ENCODE measurements at places on chromosomes 2 and 18.

DNA sequence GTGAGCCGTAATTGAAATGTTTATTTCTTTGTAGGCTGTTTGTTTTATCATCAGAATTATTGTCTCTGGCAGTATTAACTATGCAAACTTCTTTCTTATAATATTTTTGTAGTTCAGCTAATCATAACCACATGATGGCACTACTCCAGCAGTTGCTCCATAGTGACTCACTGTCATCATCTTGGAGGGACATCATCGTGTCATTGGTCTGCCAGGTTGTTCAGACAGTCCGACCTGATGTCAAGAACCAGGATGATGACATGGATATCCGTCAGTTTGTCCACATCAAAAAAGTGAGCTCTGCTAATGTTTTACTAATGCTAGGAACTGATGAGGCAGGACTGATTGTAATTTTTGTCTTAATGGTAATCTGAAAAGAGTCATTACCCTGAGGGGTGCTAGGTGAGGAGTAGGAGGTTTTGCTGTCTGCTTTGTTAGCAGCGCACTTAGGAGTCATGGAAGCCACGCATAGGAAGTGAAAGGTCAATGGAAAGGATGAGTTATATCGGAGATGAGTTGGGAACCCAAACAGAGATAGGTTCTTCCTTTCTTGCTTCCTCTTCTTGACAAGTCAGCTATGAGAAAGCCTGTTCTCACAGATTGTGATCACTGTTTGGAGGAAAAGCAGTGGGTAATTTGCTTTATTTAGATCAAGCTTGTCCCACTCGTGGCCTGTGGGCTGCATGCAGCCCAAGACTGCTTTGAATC lies 49.2 kb downstream of the PIKFYVE start:
- no peak for DNase-seq

DNA sequence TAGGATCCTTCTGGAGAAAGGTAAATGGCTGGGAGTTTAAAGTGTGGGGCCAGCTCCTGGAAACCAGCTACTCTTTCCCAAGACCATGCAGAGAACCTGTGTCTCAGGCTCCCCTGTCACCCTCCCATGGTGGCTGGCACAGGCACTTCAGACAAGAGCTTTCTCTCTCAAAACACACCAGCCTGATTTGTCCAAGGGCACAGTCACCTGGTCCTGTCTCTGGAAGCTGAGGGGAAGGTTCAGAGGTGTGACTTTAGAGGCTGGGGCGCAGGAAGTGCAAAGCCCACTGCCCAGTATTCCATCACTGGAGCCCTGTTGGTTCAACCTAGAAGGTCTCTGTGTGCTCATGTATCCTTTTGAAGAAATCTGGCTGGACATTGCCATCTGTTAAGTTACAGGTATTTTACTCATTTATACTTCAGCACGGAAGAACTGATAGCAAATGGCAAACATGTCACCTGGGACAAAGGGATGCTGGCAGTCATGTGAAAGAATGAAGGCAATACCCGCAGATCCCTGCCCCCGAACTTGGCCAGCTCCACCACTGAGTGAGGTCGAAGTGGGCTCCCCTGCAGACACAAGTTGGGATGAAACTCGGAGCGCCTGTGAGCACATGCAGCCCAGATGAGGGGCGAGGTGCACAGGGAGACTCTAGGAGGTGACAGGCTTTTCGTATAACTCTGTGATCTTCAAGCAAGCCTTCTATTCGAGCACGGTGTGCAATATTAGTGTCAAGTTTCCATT lies 96.9 kb upstream of the MGAT4A start:
- no peak for DNase-seq

- DNase-seq, result no peak
Measured at GRCh38 chr2:222989431-222989830, 62.6 kb upstream of the KCNE4 start.

- no peak for DNase-seq
Measured at GRCh38 chr2:71277147-71277475, 50.2 kb upstream of the PAIP2B start.

- no peak for DNase-seq
Measured at GRCh38 chr2:2797797-2798196, 466.7 kb upstream of the MYT1L start.

GRCh38 chr2:7824211-7824610 lies 857.6 kb upstream of the ID2 start:
- DNase-seq, result no peak

DNA sequence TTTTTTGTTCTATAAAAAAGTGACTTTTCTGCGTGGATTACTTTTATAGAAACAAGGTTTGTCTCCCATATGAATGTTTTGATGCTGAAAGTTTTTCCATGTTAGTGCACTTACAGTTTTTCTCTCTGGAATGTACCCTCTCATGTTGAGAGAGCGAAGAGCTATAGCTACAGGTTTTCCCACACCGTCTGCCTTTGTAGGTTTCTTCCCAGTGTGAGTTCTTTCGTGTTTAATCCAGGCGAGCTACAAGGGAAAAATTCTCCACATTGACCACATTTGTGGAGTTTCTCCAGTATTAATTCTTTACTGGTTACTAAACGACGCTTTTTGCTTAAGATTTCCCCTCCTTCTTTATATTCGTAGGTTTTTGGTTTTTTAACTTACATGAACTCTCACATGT lies 85.1 kb downstream of the ACSL3 start:
- no peak for DNase-seq

GRCh38 chr2:66957677-66958076 lies 439.5 kb upstream of the ETAA1 start:
- DNase-seq, result no peak

DNA sequence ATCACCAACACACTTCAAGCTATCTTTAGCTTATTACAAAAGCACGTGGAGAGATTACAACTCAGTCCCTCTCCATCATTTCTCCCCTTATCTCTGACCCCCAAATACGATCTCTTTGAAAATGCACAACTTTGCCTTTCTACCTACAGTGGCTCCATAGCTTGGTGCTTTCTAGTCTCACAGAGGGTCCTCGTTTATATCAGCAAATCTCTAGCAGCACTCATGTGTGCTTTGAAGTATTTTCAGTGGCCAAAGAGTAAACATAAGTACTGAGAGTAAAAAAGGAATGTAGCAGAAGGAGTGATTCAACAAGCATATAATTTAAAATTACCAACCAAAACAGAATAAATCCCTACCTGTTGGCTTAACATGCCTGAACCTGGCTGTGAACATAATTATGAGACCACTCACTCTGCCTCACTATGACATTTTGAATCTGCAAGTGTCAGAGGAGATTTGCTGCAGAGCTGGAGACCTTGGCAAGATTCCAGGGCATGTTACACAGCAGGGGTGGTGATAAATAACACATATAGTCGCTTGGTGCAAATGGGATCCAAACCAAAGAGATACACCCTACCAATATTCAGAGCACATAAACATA lies 54.6 kb downstream of the LAMA3 start:
- DNase-seq, result no peak

DNA sequence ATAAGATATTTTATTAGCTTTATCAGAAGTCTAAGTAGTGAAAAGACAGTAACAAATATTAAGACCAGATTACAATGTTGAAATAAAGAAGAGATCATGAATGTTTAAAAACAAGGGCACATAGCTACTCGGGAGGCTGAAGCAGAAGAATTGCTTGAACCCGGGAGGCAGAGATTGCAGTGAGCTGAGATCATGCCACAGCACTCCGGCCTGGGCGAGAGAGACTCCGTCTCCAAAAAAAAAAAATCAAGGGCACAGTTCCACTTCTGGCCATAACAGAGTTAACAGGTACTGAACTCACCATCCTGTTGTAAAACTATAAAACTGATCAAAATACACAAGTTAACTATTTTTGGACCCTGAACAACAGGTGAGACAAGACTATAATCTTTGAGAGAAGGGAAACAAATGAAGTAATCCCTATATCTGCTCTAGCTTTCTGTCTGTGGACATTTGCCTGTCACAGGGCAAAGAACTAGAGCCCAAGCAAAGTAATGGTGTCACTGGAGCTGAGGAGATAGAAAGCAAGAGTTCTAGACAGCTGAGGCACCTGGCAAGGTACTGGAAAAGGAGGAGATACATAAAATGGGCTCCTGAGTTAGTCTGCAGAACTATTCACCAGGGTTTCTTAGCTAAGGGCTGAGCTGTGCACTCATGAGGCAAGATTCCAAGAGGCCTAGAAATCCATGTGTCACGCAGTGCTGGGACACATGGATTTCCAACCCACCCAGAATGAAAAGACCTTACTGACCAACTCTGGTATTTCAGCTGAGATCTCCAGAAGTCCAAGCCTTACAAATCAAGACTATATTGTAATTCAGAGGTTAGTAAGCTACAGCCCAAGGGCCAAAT lies 15.2 kb downstream of the MMADHC start:
- no peak for DNase-seq

DNA sequence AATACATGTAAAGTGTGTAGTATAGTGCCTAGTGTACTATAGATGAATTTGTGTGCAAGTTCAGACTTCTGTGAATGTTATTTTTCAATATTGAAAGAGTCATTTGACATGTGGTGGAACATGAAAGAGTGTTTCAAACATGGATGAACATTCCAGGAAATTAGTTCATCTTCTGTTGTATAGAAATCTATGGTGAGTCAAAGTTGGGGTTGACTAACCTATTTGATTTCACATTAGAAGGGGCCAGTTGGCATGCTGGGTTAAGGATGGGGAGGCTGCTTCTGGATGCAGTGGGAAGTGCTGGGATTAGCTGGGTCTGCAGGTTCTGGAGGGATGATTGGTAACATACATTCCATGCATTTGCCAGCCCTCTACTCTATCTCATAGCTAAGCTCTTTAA lies 50.6 kb downstream of the LYPD6B start:
- DNase-seq, result no peak
